ENCODE measurements at places on chromosomes 1 and 21.
A peak's percentile ranks its signal among the peaks of the same experiment; 100 is the strongest.

- no peak for DNase-seq
Measured at GRCh38 chr1:170204121-170204520, 58.4 kb downstream of the NTMT2 start.

DNA sequence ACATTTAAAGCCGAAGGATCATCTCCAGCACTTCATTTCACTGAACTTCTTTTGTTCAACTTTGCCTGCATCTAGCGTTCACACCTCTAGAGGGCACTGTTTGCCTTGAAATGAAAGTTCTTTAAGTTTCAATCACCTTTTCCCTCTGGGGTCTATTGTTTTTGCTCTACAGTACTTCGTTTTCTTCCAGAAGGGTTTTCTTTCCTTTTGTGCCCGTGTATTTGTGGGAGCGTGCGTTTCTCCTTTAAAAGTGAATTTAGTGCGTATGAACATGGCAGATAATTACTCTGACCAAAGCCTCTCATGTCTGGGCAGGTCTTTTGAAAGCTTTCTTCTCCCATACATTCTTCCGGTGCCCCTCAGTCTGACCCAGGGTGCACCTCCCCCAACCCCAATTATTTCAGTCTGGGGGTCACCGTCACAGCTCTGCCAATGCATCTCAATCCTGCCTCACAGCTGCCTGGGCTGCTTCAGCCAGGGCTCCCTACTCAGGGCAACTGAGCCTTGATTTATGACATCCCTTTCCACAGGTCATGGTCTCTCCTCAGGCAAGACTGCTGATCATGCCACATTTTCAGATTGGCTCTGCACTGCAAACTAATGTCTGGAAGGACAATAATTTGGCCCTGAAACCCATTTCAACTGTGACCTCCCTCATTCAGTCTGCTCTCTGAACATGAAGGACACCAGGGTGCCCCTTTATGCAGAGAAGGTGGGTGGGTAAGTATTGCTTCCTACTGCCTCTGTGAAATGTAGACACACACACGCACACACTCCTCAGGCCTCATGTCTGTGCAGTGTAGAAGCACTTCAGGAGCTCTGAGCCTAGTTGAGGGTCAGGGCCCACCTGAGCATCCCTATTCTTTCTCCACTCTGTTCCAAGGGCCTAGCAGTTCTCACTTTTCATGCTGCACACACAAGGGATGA lies 88.6 kb downstream of the NUF2 start:
- DNase-seq: peak; percentile 53

DNA sequence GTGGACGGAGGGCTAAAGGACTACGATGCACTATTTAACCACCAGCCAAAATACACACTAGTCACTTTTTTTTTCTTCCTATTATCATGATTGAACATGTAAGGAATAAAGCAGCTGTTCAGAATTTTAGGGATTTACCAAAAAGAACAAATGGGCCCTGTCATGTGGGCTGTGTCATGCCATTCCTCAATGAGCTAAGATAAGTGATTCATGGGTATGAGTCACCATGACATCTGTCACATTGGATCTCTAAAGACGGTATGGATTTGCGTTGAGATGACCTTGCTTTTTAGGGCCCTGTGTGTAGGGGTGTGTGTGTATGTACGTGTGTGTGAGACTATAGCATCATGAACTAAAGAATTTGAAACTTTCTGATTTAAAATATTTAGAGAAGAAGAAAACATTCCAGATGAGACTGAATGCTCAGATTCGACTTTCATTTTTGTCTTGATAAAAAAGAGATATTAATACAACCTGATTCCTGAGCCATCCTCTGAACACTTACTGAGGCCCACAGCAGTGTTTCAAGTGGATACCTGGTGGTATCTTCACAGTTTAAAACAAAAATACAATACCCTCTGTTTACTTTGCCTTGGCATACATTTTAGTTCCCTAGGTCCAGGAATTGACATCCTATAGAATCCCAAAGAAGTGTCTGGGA lies 246.1 kb upstream of the DUSP10 start:
- no peak for DNase-seq

GRCh38 chr1:44672961-44673674 lies 1.2 kb downstream of the TMEM53 start:
- DNase-seq: no peak

- no peak for DNase-seq
Measured at GRCh38 chr1:59601041-59601441, 213.7 kb upstream of the HOOK1 start.

- DNase-seq: no peak
Measured at GRCh38 chr21:45000637-45001133, 60.9 kb downstream of the SLX9 start.

- no peak for DNase-seq
Measured at GRCh38 chr1:38031513-38031866, 15.1 kb downstream of the POU3F1 start.

- DNase-seq: no peak
Measured at GRCh38 chr1:100234432-100234831, 15.2 kb downstream of the DBT start.

DNA sequence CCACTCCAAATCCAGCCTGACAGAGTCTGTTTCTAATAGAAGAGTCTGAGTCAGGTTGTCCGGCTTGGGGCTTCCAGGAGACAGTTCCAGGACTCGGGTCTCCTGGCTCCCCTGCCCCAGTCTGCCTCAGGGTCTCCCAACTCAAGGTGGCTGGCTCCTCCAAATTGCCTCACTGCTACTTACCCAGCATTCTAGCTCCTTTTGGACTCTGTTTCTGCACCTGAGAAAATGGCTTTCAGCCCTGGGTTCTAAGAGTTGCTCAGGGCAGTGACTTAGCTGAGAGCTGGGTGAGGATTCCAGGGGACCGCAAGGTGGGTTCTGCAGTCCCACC lies 5.5 kb upstream of the IGFN1 start:
- DNase-seq: no peak

GRCh38 chr1:227921461-227922185 lies 26.1 kb downstream of the WNT9A start:
- no peak for DNase-seq

DNA sequence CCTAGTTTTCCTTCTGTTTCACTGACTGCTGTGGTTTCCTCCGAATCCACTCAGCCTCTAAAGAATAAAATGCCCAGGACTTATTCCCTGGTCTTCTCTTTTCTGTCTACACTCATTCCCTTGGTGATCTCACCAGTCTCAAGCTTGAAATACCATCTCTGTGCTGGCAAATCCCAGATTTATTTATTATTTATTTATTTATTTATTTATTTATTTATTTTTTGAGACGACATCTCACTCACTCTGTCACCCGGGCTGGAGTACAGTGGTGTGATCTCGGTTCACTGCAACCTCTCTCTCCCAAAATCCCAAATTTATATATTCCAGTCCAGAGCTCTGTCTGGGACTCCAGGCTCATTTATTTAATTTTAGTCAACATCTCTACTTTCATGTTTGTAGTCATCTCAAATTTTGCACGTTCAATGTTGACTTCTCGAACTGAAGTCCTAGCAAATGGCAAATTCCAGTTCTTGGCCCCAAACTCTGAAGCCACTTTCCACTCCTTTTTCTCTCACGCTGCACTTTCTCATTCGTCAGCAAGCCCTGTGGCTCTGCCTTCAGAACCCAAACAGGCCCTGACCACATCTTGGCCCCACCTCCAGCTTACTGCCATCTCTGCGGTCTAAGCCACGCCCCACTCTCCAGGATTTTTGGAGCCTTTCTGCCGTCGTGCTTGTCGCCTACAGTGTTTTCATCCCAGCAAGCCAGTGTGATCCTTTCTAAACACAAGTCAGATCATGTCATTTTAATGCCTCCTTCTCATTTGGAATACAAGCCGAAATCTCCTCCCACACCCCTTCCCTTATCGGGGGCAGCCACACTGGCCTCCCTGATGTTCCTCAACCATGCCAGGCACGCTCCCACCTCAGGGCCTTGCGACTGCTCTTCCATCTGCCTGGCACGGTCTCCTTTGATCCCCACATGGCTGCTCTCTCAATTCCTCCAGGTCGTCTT lies 14.2 kb upstream of the TENT5B start:
- no peak for DNase-seq

DNA sequence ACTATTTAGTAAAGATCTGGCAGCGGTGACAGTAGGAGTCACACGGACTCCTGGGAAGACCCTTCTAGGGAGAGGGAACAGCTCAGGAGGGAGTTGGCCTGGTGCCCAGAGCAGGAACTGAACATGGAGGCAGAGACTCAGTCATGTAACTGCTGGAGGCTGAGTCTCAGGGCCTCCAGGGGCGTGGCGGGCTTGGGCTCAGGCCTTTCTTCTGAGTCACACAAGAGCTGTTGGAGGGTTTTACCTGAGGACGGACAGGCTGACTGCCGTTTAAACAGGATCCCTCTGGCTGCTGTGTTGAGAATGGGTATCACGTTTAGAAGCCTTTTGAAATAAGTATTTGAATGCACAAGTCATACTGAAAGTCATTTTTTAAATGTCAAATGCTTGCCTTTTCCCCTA lies 7.2 kb upstream of the ETS2 start:
- DNase-seq: no peak

DNA sequence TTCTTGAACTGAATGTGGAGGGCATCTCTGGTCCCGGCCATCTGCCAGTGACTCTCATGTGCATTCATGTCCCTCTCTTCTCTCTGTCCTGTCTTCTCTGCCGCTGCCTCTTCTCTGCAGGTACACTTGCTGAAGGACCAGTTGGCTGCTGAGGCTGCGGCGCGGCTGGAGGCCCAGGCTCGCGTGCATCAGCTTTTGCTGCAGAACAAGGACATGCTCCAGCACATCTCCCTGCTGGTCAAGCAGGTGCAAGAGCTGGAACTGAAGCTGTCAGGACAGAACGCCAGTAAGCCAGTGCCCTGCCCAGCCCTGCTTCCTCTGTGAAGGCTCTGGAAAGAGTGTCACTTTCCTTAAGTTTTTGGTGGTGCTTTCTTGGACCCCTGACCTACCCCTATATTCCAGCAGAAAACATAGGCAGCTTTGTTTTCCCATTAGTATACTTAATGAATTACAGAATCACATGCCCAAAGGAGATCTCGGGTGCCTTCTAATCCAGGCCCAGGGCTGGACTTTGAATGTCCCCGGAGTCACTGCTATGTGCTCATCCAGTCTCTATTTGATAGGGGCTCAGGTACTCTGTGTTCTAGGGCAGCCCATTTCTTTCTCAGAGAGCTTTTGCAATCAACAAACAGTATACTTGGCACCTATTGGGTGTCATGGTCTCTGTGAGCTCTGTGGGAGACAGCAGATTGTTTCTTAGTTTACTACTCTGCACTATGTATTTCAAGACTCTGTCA lies 11.2 kb downstream of the SPATA46 start:
- no peak for DNase-seq

GRCh38 chr1:107358619-107359327 lies 217.9 kb downstream of the NTNG1 start:
- DNase-seq: no peak

- no peak for DNase-seq
Measured at GRCh38 chr1:68166348-68166747, 66.0 kb downstream of the WLS start.

DNA sequence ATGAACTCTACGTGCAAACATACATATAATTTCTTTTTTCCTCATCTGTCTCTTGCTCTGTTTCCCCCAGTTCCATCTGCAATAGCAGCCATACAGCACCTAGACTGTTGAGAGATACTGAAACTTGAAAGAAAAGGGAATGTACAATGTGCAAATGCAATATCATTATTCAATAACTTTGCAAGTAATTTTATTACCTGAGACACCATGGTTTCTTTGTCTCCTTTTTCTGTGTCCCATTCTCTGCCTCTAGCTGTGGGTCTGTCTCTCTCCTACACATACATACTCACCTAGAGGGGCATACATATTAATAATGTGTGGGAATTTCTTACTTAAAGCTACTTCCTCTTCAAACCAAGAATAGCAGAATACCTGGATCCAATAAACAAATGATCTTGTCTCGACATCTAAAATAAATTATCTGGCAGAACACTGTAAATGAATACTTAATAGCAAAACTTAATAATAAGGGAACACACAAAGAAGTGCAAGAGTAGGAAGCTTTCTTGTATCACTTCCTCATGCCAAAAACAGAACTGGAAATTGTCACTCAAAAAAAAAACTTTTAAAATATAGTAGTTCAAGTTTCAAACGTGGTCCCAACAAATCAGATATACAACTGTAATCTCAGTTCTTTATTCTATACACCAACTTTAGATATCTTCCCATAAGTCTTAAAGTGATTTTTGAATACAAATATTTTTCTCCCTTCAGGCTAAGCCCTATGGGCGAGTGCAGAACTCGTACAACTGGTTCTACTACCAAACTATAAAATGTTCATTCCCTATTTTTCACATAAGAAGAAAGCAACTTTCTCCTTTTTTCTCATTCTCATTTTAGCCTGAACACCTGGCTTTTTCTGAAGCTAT lies 194.6 kb downstream of the NRIP1 start:
- DNase-seq: no peak

DNA sequence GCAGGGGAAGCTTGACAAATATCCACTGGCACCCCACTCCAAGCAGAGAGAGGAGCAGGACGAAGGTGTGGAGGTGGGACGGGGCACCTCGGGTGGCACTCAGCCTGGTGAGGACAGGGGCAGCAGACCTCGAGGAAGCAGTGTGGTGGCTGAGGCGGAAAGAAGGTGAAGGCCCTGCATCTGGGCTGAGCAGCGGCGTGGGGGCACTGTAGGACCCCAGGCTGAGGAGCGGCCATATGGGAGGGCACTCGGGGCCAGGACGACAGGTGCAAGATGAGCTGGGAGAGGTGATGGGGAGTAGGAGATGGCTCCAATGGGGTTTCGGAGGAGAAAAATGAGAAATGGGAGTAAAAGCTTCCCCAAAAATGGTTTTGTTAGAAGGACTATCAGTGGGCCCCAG lies 224.9 kb downstream of the TRABD2B start:
- DNase-seq: no peak

- DNase-seq: no peak
Measured at GRCh38 chr1:116827607-116828105, 73.4 kb downstream of the CD2 start.

DNA sequence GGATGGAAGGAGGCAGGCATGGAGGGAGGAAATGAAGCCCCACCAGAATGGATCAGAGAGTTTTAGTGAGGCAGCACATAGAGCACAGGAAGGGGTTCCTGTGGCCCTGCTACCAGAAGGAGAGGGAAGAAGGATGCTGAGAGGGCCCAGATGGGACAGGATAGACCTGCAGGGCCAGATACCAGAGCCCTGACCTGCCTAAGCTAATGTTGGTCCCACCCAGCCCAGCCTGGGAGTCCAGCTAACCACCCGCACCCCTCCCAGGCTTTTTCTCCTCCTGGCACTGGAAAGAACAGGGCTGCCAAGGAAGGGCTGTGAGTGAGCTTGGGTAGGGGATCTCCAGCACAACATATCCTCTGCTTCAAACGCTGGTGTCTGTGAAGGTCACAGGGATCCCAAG lies 6.9 kb downstream of the NECTIN4 start:
- DNase-seq: no peak

GRCh38 chr1:45647248-45648021 lies 23.6 kb upstream of the CCDC17 start:
- no peak for DNase-seq

DNA sequence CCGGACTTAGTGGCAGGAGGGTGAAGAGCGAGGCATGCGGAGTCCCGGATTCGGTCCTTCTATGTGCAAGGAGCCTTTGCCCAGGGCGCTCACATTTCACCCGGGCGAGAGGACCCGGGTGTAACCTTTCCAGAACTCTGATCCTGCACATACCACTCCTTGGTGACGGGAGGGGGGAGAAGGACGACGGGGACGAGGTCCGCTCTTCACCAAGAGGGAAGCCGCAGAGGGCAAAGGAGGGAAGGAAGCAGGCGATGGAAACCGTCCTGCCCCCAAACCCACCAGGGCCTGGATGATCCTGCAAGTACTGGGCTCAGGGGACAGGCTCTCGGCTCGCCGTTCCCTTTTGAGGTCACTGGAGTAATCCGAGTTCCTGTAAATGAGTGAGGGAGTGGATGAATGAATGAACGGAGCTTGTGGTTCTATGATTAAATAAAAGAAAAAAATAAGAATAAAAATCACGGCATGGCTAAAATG lies 993 bp downstream of the SYPL2 start:
- no peak for DNase-seq

All from NCI-H774 (cell line).